CD4-positive, alpha-beta T cell treated with Interleukin-15 for 4 hours (primary cell): ENCODE measurements at places on chromosomes 3 and 15.

DNA sequence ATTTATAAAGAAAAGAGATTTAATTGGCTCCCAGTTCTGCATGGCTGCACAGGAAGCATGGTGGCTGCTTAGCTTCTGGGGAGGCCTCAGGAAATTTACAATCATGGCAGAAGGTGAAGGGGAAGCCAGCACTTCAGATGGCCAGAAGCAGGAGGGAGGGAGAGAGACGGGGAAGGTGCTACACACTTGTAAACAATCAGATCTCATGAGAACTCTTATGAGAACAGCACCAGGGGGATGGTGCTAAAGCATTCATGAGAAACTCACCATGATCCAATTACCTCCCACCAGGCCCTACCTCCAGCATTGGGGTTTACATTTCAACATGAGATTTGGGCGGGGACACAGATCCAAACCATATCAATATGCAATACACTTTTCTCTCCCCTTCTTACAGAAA lies 73.7 kb downstream of the ECT2 start:
- no peak for DNase-seq

DNA sequence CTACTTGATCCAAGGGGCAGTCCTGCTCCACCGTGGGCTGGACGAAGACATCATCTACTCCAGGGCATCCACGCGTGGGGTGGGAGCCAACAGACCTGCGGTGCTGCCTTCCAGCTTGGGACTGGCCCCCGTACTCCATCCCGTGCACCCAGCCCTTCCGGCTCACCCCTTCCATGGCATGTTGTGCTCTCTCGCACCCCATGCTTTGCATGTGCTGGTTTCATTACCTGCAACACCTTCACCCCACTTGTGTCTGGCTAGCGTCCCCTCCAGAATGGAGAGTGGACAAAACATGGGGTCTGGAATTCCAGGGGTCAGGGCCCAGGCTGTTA lies 30.2 kb downstream of the SEMA7A start:
- DNase-seq: no peak

DNA sequence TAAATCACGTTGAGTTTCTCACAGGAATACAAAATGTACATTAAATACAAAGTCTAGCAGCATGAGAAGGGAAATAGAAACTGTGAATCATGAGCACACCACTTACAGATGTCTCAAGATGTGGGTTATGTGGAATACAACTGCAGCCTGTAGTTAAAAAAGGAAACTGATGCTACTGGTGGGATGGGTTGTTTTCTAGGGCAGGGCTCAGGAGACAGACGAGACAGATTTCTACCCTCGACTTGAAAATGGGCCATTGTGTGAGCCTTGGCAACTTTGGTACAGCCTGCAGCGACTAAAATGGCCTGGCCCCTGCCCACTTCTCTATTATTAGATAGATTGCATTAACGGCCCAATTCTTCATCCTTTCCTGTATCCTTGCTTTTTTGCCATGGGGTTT lies 293.1 kb downstream of the SUCLG2 start:
- DNase-seq: no peak

DNA sequence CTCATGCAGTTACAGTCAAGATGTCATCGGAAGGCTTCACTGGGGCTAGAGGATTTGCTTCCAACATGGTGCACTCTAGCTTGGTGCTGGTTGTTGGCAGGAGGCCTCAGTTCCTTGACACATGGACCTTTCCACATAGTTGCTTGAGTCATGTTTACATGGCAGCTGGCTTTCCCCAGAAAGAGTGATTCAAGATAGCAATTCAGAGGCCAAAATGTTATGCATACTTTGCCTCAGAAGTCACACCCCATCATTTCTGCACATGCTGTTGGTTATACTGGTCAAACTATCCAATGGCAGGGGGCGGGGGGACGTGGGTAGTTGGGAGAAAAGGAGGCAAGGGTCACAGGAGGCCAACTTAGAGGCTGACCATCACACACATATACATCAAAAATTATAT lies 58.7 kb downstream of the FOXB1 start:
- no peak for DNase-seq

GRCh38 chr15:42226648-42227047 lies 18.5 kb upstream of the VPS39 start:
- no peak for DNase-seq

GRCh38 chr3:14570089-14570488 lies 29.9 kb upstream of the GRIP2 start:
- DNase-seq: no peak

- no peak for DNase-seq
Measured at GRCh38 chr15:41792000-41792637, 17.8 kb downstream of the MAPKBP1 start.

DNA sequence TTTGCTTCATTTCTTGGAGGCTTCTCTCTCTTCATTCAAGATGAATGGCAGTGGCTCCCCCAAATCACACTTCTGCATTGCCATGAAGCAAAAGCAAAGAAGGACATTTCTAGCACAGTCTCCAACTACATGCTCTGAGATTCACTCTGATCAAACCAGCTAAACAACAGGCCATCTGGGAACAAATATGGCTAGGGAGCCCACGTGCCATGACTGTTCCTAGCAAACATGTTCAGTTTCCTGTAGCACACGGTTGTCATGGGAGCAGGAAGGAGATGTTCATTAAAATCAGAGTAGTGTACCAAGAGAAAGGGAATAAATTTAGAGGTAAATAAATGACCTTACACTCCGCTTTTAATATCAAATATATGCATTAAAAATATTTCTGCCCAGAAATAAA lies 327.3 kb downstream of the GBE1 start:
- no peak for DNase-seq

GRCh38 chr15:84741121-84741520 lies 7.3 kb upstream of the ZNF592 start:
- DNase-seq: no peak

DNA sequence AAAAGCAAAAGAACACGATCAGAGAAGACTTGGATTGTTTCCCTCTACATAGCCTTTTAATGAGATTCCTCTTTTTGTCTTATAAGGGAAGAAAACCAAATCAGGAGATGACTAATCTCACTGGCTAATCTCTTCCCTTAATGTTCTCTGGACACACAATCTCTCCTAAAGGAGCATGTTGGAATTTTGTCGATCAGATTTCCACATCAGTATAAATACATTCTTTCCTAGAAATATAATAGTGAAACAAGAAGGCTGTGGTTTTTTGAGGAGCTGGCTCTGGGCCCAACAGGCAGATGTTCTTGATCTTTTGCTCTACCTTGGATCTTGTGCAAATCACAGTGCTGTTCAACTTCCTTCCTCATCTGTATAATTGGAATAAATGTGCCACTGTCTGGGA lies 94.0 kb downstream of the GTPBP8 start:
- no peak for DNase-seq

DNA sequence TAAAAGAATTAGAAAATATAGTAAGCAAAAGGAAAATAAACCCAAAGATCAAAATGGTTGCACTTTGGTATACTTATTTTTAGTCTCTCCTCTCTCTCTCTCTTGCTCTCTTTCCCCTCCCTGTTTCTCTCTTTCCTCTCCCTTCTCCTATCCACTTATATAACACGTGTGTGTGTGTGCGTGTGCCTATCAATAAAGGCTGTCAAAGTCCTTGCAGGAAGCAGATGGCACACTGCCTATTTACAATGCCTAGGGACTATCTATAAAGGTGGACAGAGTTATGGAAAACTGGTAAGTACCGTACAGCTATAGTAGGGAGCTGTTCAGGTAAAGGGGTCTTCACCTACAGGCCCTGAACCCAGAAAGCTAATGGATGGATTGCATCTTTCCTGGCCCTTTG lies 161.6 kb downstream of the SQOR start:
- DNase-seq: no peak

- DNase-seq: no peak
Measured at GRCh38 chr3:188546835-188547670, 393.1 kb downstream of the LPP start.

DNA sequence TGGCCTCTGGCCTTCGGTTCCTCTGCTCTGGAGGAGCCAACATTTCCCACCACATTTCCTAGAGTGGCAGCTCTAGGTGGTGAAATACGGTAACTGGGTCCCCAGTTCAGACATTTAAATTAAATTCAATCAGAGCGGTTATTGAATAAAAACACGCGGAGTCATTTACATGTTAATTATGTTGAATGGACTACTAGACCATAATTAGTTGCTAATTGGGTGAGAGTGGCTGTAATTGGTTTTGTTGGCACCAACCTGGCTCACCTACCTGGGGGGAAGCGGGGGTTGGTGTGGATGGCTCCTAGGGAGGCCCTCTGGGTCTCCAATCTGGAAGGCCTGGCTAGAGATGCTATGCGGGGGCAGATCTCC lies 12.7 kb downstream of the SEMA3F start:
- DNase-seq: no peak

DNA sequence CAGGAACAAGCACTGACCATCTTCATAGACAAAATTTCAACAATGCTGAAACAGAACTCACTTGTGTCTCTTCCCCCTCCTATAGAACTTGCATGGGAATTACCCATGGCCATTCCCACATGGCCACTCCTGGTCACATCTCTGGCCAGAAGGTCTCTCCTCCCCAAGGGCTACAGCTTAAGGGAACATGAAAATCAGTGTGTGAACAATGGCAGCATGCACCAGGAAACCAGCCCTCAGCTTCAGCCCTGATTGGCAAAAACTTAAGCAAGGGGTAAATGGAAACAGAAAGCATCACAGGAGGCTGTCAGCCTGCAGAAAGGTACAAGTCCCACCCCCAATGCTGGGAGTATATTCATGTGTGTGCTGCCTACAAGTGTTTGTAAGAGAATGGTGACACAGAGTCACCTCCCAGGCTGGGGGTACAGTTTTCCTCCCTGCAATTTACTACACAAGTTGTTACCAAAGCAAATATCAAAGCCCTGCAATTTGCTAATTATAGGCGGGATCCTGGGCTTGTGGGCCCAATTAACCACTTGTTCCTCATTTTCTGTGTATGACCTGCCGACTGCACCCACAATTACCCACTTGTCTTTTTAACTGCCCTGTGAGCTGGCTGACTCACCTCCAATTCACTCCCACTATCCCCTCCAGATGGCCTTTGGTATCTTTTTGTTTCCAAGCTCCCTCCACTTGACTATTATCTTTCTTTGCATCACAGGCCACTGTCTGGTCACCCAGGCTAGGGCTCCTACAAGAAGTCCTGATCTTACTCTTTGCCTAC lies 84.4 kb upstream of the HES1 start:
- DNase-seq: no peak
